ENCODE measurements at places on chromosomes 1 and 21. TPM values are rescaled to one million over a fixed set of nuclear protein-coding genes. Genes with fewer than 3 reads are reported as not detected.

NBPF19 gene
- 42.5 TPM for total RNA-seq

ZFP69B gene
- 1.6 TPM for total RNA-seq

LIPI gene
- 0.98 TPM for total RNA-seq

HCRTR1 gene
- 0.31 TPM for total RNA-seq

LCE1D gene
- total RNA-seq: not detected
